ENCODE measurements at places on chromosomes 5 and 9. TPM values are rescaled to one million over a fixed set of nuclear protein-coding genes. Genes with fewer than 3 reads are reported as not detected.
A peak's percentile ranks its signal among the peaks of the same experiment; 100 is the strongest.

- DNase-seq, result no peak
Observed at GRCh38 chr5:133026664-133027153, 360 bp upstream of the ZCCHC10 start.

- no peak for DNase-seq
Observed at GRCh38 chr9:95505072-95505716, 11.6 kb downstream of the PTCH1 start.

- no peak for DNase-seq
Observed at GRCh38 chr5:59521476-59521875, 372.1 kb downstream of the PDE4D start.

The NUTM2F gene
- 0.40 TPM for total RNA-seq

DNA sequence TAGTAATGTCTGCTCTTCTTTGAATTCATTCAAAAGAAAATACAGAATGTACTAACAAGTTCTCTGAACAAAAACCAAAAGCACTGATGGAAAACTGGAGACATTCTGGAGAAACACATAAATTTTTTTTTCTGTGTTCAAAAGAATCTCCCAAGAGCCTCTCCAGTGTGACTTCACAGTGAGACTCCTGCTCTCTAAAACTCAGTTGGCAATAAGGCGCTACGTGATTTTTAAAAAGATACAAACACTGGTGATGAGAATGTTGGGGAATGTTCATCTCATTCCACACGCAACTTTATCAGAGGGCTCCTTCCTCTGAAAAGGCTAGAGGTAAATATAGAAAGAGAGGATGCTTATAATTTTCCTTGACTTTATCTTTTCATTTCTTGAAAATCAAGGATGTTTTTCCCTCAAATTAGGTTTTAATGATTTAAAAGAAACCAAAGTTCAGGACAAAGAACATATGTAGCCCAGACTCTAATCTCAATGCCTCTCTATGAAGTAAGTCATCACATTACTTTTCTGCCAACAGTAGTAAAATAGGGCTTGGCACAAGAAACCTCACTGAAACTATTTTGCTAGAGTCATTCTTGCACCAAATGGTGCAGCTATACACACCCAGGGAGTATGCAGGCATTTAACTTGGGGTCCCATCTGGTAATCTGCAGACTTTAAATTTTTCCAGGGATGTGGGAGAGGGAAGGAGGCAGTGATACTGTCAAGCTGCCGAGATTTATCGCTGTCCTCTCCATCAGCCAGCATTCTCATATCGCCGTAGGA is 12.9 kb upstream of the AOPEP start:
- DNase-seq, result no peak

- no peak for DNase-seq
Observed at GRCh38 chr5:108028412-108028811, 353.5 kb downstream of the FBXL17 start.

The KIF4B gene
- 1.0 TPM for total RNA-seq

GRCh38 chr9:79220666-79221065 is 351.1 kb upstream of the TLE4 start:
- DNase-seq, result no peak

GRCh38 chr5:103941596-103941995 is 379.0 kb upstream of the NUDT12 start:
- no peak for DNase-seq

The PDCD1LG2 gene
- not detected for total RNA-seq

GRCh38 chr5:40401284-40402006 is 278.3 kb upstream of the PTGER4 start:
- no peak for DNase-seq

GRCh38 chr5:44382894-44383293 is 6.3 kb downstream of the FGF10 start:
- no peak for DNase-seq

DNA sequence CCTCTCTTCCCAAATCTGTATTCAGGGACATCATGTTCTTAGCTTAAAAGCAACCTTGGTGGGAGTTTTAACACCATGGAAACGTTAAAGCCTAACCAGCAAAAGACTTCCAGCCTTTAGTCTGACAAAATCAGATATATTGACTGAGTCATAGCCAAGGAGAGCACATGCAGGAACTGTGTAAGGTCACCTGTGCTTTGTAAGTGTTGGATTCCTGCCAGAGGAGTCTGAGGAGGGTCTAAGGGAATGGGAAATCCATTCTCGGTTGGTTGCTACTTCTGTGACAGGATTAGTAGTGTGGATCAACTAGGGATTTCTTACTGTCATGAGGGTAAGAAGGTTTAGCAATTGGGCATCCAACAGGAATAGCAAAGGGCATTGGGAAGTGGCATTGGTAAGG is 142.0 kb upstream of the CHD1 start:
- no peak for DNase-seq

- no peak for DNase-seq
Observed at GRCh38 chr9:124485201-124485600, 22.0 kb downstream of the NR5A1 start.

- DNase-seq, result no peak
Observed at GRCh38 chr9:78210841-78211301, 25.0 kb upstream of the CEP78 start.

GRCh38 chr5:121350181-121350930 is 501.3 kb upstream of the FTMT start:
- no peak for DNase-seq

GRCh38 chr9:110049699-110050450 is 158.1 kb downstream of the C9orf152 start:
- no peak for DNase-seq

- no peak for DNase-seq
Observed at GRCh38 chr5:176739461-176740051, 70.8 kb upstream of the UNC5A start.

The ENTREP1 gene
- total RNA-seq, result 10.2 TPM

- peak; percentile 13 for DNase-seq
Observed at GRCh38 chr5:127040796-127041520, 10.6 kb upstream of the MARCHF3 start.

DNA sequence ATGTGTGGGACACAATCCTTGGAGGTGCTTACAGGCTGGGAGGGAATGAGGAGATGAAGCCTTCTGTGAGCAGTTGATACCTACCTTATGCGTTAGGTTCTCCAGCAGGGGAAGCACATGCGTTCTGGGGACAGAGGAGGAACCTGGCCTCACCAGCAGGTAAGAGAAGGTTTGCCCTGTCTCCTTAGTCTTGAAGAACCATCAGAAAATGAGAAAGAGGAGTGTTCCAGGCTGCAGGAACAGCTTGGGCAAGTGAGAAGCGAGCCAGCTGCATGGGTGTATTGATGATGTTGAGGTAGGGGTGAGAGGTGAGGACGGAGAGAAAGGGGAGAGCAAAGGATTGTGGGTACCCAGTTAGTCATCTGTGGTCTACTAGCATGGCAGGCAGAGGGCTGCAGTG is 156.9 kb upstream of the MVB12B start:
- no peak for DNase-seq

The IRX2 gene
- 20.6 TPM for total RNA-seq

The SWI5 gene
- total RNA-seq, result 34.8 TPM

GRCh38 chr5:64880821-64881220 is 112.1 kb downstream of the CWC27 start:
- DNase-seq, result no peak

DNA sequence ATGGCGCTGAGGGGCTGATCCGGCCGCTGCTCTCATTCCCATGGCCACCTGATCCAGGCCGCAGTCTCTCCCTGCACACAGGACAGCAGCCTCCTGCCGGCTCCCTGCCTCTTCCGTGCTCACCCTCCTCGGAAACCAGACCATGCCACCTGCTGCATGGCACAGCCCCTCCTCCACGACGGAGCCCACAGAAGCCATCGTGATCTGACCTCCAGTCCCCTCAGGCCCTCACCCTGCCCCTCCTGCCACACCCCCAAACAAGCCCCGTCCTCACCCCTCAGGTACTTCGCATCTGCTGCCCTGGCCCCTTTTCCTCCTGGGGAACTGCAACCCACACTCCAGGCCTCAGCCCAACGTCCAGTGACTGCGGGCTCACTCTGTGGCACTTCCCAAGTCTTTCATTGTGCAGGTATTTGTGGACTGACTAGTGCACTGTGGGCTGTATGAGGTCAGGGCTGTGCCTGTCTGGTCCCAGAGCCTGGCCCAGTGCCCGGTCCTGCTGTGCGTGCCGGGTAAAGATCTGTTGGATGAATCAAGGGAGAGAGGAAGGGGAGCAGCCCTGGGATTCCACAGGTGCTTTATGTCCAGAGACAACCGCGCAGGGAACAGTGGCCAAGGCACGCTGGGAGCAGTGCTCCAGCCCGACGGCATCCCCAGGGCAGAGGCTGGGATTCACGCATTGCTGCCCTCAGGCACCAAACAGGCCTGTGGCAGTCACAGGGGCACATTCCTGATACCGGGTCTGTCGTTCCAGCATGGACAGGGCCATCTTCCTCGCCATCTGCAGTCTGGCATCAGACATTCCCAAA is 86.1 kb downstream of the ADAMTS2 start:
- DNase-seq, result no peak

The PCDHGA2 gene
- total RNA-seq, result 2.4 TPM

GRCh38 chr5:36535859-36536615 is 70.4 kb upstream of the SLC1A3 start:
- DNase-seq, result no peak

DNA sequence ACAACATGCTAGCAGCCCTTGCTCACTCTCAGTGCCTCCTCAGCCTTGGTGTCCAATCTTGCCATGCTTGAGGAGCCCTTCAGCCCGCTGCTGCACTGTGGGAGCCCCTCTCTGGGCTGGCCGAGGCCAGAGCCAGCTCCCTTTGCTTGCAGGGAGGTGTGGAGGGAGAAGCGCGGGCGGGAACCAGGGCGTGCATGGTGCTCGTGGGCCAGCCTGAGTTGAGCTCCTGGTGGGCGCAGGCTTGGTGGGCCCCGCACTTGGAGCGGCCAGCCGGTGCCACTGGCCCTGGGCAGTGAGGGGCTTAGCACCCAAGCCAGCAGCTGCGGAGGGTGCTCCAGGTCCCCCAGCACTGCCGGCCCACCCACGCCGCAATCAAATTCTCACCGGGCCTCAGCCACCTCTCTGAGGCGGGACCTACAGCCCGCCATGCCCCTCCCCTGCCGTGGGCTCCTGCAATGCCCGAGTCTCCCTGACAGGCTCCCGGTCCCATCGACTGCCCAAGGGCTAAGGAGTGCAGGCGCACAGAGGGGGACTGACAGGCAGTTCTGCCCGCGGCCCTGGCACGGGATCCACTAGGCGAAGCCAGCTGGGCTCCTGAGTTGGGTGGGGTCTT is 333.5 kb downstream of the KCNN2 start:
- DNase-seq, result no peak

DNA sequence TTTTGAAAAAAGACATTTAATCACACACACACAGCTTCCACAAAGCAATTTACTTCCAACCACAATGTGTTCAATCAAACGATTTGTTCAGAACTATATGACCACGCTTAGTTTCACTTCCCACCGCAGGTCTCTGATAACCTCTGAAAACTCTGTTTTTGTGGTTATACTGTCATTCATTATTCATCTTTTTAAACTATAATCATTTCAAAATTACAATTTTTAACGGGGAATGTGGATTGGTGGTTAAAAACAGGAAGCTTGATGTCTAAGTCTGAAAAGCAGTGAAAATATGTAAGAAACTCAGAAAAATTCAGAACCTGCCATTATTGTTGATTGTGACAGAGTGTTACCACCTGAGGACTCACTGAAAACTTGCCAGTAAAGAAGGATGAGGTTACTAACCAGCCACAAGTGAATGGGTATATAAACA is 12.7 kb upstream of the TMEM174 start:
- DNase-seq, result no peak

GRCh38 chr5:82388181-82388580 is 110.0 kb upstream of the RPS23 start:
- DNase-seq, result no peak

GRCh38 chr5:42143361-42143760 is 218.3 kb downstream of the FBXO4 start:
- DNase-seq, result no peak

Measured in prostate gland (tissue), 2 donors.